ENCODE measurements at places on chromosomes 13 and 19. TPM values are rescaled to one million over a fixed set of nuclear protein-coding genes. Genes with fewer than 3 reads are reported as not detected.

- peak; percentile 18 for DNase-seq
Measured at GRCh38 chr13:101942038-101942437, 459.8 kb downstream of the FGF14 start.

DNA sequence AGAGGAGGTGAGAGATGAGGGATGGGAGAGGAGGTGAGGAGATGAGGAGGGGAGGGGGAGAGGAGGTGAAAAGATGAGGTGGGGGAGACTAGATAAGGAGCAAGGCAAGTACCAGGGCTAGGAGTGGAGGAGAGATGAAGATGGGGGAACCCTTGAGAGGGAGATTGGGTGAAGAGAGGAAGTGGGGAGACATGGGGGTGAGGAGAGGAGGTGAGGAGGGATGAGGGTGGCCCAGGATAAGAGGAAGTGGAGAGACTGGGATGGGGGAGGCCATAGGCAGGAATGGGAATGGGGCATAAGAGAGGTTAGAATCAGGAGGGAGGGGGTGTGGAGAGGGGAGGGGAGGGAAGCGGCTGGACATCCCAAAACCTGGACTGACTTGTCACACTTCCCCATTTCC is 16.7 kb upstream of the EMC10 start:
- DNase-seq: no peak

DNA sequence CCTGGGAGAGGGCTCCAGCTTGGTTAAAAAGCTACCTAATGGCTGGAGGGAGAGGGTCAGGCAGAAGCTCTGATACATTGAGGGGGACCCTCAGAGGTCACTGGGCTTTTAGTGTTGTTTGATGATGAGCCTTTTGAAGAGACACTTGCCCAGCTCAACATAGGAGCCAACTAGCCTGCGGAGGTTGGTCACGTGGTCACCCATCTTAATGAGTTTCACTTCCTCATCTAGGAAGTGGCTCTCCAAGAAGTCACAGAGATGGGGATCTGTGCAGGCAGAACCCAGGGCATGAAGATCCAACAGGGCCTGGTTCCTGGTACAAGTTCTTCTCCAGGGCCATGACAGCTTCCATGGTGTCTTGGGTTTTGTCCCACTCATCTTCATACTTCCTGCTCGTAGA is 33.4 kb downstream of the IPO5 start:
- DNase-seq: no peak

Gene ELAVL3
- not detected for total RNA-seq

- no peak for DNase-seq
Measured at GRCh38 chr19:42261763-42262162, 6.8 kb upstream of the ERF start.

GRCh38 chr19:3543150-3544057 is 4.4 kb downstream of the TEKTIP1 start:
- no peak for DNase-seq

DNA sequence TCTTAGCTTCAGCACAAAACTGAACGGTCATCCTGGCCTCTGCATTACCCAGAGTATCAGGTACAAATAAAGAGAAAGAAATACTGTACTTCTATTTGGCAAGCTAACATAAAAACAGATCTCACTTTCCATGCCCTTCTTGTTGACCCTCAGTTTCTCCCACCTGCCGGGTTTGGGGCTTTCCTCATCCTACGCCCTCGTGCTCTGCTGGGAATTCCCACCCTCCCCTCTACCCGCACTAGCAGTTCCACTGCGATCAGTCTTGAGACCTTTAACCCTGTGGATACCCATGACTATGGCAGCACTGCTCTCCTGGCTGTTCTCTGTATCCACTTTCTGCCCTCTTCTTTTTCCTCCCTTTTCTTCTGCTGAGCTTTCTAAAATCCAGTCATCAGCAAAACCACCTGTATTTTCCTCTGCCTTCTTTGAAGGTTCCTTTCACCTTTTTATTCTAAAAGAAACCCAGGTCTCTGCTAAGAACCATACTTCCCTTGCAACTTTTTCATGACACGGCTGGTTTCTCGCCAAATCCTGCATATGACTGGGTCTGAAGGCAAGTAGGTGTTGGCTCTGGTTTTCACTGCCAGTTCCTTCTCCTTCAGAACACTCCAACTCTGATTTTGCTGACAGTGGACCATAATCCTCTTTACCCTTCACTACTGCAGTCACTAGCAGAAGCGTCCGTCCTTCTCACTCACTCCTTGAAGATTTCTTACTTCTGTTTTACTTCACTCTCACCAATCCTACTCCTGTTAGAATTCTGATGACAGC is 99.4 kb downstream of the MIPEP start:
- no peak for DNase-seq

DNA sequence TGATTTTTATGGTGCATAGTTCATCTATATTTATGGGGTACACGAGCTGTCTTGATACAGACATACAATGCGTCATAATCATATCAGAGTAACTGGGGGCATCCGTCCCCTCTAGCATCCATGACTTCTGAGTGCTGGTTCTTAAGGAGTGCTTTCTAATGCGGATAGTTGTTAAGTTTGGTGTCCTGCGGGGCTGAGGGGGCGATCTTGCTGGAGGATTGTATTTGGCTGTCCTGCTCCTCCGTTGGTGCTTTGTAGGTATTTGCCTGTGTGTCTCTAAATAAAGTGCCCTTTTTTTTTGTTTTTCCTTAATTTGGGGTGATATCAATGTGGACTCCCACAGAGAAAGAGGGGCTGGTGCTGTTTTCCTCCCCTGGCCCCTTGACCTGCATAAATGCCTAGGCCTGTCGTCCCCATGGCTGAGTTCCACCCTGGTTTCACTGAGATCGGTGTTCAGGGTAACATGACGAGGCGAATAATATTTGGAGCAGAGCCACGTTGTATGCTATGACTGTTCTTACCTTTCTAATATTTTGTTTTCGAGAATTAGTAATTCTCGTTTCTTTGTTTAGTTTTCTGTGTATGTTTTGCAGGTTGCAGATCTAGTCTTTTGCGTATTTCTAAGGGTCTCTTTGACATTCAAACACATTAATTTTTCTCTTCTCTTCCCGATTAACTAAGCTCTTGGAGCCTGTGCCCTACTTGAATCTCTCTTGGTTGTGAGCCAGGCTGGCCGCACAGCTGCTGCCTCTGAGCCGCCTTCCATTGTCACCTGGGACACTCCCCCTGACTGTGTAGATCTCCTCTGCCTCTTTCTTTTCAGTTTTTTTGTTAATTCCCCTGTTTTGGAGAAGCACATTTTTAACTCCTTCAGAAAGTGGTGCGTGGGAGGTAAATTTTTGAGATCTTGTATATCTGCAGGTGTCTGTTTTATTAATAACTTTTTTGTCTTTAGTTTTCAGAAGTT is 100.3 kb downstream of the ARHGEF7 start:
- no peak for DNase-seq

DNA sequence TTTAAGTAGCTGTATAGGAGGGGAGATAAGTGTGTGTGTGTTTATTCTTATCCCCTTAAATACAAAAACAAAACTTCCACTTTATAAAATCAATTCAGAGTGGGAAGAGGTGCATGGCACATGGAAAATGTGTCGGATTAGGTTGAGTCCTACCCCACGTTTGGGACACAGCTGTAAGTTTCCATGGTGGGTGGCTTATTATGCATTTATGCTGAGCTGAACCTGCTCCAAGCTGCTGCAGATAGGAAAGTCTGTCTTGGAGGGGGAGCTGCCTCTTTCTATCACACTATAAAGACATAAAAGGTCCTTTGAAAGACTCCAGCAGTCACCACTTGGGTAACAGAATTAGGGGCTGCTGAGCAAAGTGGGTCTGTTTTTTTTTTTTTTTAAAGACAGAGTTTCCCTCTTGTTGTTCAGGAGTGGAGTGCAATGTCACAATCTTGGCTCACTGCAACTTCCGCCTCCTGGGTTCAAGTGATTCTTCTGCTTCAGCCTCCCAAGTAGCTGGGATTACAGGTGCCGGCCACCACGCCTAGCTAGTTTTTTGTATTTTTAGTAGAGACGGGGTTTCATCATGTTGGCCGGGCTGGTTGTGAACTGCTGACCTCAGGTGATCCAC is 15.2 kb downstream of the ACTN4 start:
- no peak for DNase-seq
